Aorta (tissue), 5 donors: ENCODE measurements at places on chromosomes 2 and 18. TPM values are rescaled to one million over a fixed set of nuclear protein-coding genes. Genes with fewer than 3 reads are reported as not detected.

GRCh38 chr2:233801357-233802131, 23.4 kb downstream of the MROH2A start:
- no peak overlapping the region for H3K4me3 ChIP-seq
- H3K27me3 ChIP-seq: no peaks in the 10 kb centered on the region
- DNase-seq: no peak
- H3K4me1 ChIP-seq: no peaks in the 10 kb centered on the region
- no peak overlapping the region for H3K27ac ChIP-seq
- H3K36me3 ChIP-seq: no peaks in the 10 kb centered on the region

GRCh38 chr18:29501952-29502351, 1325.0 kb upstream of the CDH2 start:
- no peak for DNase-seq
- H3K4me3 ChIP-seq: no peak overlapping the region
- H3K27me3 ChIP-seq: no peaks in the 10 kb centered on the region
- H3K36me3 ChIP-seq: no peaks in the 10 kb centered on the region

GRCh38 chr18:58409802-58410445, 219.0 kb downstream of the ALPK2 start:
- no peak for DNase-seq
- H3K4me3 ChIP-seq: no peak overlapping the region
- no peak overlapping the region for H3K27ac ChIP-seq
- no peaks in the 10 kb centered on the region for H3K4me1 ChIP-seq

DNA sequence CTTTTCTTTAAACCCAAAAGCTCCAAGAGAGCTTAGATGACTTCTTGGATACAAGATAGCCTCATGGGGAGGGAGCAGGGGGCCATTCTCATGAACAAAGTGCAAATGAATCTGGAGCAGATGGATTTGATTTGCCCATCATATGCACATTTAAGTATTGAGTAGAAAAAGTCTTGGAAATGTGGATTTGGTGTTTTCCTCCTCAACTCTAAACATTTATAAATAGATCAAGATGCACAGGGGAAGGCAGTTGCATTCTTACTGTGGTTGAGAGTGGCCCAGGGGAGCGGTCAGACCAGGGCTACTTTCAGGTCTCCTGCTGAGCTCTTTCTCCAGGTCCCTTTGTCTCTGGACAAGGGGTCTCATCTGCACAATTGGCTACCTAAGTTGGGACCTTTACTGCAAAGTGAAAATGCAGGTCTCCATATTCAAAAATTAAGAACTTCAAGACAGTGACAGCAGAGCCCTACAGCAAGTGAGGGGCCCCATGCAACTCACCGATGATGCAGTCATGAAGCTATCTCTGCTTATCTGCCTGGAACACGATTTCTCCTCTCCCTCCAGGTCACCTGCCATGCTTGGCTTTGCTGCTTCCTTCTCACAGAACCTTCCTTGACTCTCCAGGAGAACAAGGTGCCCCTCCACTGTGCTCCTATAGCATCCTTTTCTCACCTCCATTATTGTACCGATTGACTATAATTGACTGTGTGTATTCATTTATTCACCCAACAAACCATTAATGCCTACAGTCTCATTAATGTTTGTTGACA, 145.4 kb downstream of the LPIN1 start:
- H3K4me1 ChIP-seq: no peaks in the 10 kb centered on the region
- no peaks in the 10 kb centered on the region for H3K27me3 ChIP-seq
- DNase-seq: no peak

- no peaks in the 10 kb centered on the region for H3K36me3 ChIP-seq
- no peaks in the 10 kb centered on the region for H3K27me3 ChIP-seq
- no peak overlapping the region for H3K4me3 ChIP-seq
- no peaks in the 10 kb centered on the region for H3K4me1 ChIP-seq
- no peak overlapping the region for H3K27ac ChIP-seq
Measured at GRCh38 chr18:43422518-43422917, 145.2 kb upstream of the SYT4 start.

DNA sequence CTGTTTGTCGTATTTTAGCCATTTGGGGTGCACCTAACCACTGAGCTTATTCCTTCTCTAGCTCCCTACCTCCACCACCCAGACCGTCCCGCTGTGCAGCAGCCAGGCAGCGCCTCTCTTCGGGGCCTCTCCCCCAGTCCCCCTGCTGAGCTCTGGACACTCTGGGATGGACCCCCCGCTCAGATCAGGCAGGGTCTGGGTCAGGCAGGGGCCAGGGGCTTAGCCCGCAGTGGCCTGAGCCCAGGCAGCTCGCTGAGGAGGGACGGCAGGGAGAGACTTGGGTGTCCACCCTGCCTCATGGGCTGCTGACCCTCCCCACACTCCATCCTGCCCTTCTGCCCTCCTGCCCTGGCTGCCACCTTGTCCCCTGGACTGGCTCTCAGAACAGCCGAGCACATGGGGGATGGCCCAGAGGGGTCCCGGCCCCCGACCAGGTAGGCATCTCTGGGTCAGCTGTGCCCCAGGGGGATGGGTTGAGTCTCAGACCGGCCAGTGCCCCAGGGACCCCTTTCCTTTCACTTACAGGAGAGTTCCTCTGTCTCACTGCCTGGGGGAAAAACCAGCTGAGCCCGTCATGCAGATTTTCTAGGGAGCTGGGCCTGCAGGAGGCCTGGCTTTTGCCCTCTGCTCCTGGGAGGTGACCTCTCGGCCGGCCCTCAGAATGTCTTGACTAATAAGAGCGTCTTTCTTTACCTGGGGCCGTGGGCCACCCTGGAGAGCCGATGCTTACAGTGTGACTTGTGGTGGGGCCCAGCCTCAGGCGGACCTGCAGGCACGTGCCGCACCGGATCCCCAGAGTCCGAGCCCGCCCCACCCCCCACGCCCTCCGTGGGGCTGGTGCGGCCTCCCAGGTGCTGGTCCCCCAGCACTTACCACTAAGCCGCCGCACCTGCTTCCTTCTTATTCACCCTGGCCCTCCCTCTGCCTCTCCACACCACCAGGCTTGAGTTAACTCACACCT, 22.8 kb upstream of the PXDN start:
- H3K36me3 ChIP-seq: no peaks in the 10 kb centered on the region
- no peak for DNase-seq
- no peak overlapping the region for H3K4me3 ChIP-seq
- H3K4me1 ChIP-seq: no peaks in the 10 kb centered on the region

- H3K27me3 ChIP-seq: no peaks in the 10 kb centered on the region
- peaks cover 2% of the 10 kb centered on the region for H3K4me1 ChIP-seq
- DNase-seq: no peak
- no peak overlapping the region for H3K4me3 ChIP-seq
- H3K27ac ChIP-seq: no peak overlapping the region
Measured at GRCh38 chr2:222445227-222445626, 20.9 kb downstream of the SGPP2 start.

- H3K27me3 ChIP-seq: no peaks in the 10 kb centered on the region
- H3K4me1 ChIP-seq: no peaks in the 10 kb centered on the region
- H3K4me3 ChIP-seq: no peak overlapping the region
- H3K36me3 ChIP-seq: no peaks in the 10 kb centered on the region
- DNase-seq: no peak
- H3K27ac ChIP-seq: no peak overlapping the region
Measured at GRCh38 chr2:102520009-102520408, 47.0 kb downstream of the SLC9A4 start.

DNA sequence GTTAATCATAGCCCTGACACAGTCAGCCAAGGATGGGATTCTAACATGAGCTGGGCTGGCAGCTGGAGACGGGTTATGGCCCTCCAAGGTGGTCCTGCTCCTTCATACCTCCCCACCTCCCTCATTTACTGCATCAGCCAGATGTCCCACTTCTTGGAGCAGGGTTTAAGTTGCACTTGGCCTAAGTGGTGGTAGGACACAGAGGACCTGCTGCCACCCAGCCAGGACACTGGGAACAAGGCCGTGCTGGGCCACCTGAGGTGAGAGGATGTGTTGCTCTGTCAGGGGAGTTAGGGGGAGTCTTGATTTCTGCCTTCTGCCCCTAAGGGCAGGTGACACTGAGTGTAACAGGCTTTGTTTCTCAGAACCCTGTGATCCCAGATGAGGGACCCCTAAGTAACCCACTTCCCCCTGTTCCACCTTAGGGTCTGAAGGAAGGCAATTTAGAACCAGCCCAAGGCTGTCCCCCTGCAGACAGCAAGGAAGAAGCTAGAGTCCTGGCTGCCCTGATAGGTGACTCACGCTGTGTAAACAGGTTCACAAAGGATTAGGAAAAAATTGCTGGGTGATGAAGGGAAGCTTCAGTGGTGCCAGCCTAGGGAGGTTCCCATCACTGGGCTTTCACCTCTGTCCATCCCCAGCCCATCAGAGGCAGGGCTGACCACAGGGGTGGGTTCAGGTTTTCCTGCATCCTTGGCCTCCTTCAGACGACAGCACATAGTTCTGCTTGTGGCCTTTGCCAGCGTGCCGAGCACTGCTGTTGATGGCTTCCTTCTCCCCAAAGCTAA, 114.3 kb upstream of the MCFD2 start:
- peak overlapping the region; percentile 38 for H3K27ac ChIP-seq
- H3K36me3 ChIP-seq: peaks cover 1% of the 10 kb centered on the region
- H3K4me3 ChIP-seq: no peak overlapping the region

DNA sequence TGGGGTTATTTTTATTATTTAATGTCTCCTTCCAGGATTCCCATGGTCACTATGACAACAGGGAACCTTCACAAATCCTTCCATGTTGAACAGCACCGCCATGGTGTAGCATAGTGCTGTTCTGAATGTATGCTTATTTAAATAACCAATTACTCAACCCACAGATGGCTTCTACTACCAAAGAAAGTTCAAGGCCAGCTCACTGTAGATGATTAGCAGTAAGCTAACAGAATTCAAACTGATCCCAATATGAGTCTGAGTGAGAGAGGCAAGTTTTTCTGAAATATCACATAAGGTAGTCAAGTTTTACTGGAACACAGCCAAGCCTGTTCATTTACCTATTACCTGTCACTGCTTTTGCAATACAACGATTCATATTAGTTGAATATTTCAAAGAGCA, 51.2 kb downstream of the CLASP1 start:
- no peaks in the 10 kb centered on the region for H3K27me3 ChIP-seq
- no peak for DNase-seq
- peaks cover 3% of the 10 kb centered on the region for H3K4me1 ChIP-seq
- H3K27ac ChIP-seq: no peak overlapping the region
- no peaks in the 10 kb centered on the region for H3K36me3 ChIP-seq

- no peak overlapping the region for H3K27ac ChIP-seq
- no peaks in the 10 kb centered on the region for H3K4me1 ChIP-seq
- H3K27me3 ChIP-seq: no peaks in the 10 kb centered on the region
- DNase-seq: no peak
- no peak overlapping the region for H3K4me3 ChIP-seq
Measured at GRCh38 chr2:150919901-150920300, 341.8 kb downstream of the RBM43 start.

GRCh38 chr2:144326825-144327224, 193.1 kb downstream of the ZEB2 start:
- H3K27ac ChIP-seq: no peak overlapping the region
- H3K4me3 ChIP-seq: no peak overlapping the region
- H3K4me1 ChIP-seq: no peaks in the 10 kb centered on the region
- H3K36me3 ChIP-seq: no peaks in the 10 kb centered on the region
- DNase-seq: no peak

GRCh38 chr2:152473151-152473857, 138.3 kb downstream of the FMNL2 start:
- H3K27me3 ChIP-seq: no peaks in the 10 kb centered on the region
- H3K36me3 ChIP-seq: no peaks in the 10 kb centered on the region
- H3K4me3 ChIP-seq: no peak overlapping the region
- no peak overlapping the region for H3K27ac ChIP-seq
- H3K4me1 ChIP-seq: peaks cover 16% of the 10 kb centered on the region
- no peak for DNase-seq

- peaks cover 2% of the 10 kb centered on the region for H3K36me3 ChIP-seq
- H3K27ac ChIP-seq: no peak overlapping the region
- no peak overlapping the region for H3K4me3 ChIP-seq
- no peaks in the 10 kb centered on the region for H3K4me1 ChIP-seq
- DNase-seq: no peak
- H3K27me3 ChIP-seq: no peaks in the 10 kb centered on the region
Measured at GRCh38 chr2:175937216-175937615, 64.9 kb downstream of the LNPK start.

DNA sequence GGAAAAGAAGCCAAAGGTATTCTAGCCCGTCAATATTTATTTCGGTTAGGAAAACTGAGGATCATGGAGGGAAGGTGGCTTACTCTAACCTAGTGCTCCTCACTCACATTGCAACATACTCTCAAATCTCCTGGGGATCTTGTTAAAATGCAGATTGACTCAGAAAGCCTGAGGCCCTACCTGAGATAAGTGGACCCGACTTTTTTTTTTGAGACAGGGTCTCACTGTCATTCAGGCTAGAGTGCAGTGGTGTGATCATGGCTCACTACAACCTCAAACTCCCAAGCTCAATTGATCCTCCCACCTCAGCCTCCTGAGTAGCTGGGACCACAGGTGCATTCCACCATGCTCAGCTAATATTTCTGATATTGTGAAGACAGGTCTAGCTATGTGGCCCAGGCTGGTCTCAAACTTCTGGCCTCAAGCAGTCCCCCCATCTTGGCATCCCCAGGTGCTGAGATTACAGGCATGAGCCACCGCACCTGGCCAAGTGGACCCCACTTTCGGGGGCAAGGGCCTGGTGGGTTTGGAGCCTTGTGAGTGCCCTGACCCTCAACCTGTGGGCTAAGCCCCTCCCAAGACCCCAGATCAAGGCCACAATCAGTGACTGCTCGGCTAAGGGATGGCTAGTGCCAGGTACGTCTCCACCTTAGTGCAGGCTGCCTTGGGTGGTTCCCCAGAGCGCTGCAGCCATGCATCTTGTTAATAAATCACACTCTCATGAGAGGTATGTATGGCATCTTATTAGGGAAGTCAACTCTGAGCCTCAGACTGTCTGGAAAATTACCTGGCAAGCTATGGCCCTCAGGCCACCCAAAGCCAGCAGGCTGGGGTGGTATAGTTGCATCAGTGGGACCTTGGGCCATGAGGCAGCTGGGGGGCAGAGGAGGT, 1.1 kb upstream of the NEURL3 start:
- H3K27me3 ChIP-seq: no peaks in the 10 kb centered on the region
- no peaks in the 10 kb centered on the region for H3K4me1 ChIP-seq
- no peak overlapping the region for H3K27ac ChIP-seq
- H3K4me3 ChIP-seq: no peak overlapping the region

- no peak for DNase-seq
- H3K36me3 ChIP-seq: no peaks in the 10 kb centered on the region
- H3K4me1 ChIP-seq: no peaks in the 10 kb centered on the region
Measured at GRCh38 chr2:317501-318424, 29.9 kb upstream of the ALKAL2 start.

GRCh38 chr2:10524341-10524740, 76.2 kb upstream of the ODC1 start:
- H3K4me1 ChIP-seq: no peaks in the 10 kb centered on the region
- H3K36me3 ChIP-seq: no peaks in the 10 kb centered on the region
- H3K4me3 ChIP-seq: no peak overlapping the region

The GKN2 gene
- not detected for total RNA-seq

The FBXO41 gene
- 3.3 TPM for total RNA-seq

The EVX2 gene
- total RNA-seq: not detected

The RIT2 gene
- not detected for total RNA-seq

The SIX2 gene
- total RNA-seq: 1.7 TPM

The CAB39 gene
- 80.4 TPM for total RNA-seq

The FAM117B gene
- 4.3 TPM for total RNA-seq

The HOXD3 gene
- total RNA-seq: 13.4 TPM

The CFC1 gene
- not detected for total RNA-seq

The MERTK gene
- total RNA-seq: 29.7 TPM

The GNLY gene
- 2.1 TPM for total RNA-seq

The IAH1 gene
- 52.2 TPM for total RNA-seq
